ENCODE measurements at places on chromosomes 4 and X.

DNA sequence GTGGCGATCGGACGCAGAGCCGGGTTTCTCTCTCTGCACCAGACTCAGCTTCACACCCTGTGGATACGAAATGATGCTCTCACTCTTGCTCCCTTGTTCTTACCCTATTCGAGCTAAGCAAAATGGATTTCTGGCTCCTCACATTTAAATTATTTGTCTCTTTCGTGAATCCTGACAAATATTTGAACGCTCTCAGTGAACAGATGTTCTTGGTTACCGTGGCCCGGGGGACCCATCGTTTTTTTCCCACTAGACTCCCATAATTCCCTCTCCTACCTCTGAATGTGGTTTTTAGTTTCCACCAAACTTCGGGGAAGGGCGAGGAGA, 630 bp downstream of the SMARCA5 start:
- DNase-seq, result no peak

DNA sequence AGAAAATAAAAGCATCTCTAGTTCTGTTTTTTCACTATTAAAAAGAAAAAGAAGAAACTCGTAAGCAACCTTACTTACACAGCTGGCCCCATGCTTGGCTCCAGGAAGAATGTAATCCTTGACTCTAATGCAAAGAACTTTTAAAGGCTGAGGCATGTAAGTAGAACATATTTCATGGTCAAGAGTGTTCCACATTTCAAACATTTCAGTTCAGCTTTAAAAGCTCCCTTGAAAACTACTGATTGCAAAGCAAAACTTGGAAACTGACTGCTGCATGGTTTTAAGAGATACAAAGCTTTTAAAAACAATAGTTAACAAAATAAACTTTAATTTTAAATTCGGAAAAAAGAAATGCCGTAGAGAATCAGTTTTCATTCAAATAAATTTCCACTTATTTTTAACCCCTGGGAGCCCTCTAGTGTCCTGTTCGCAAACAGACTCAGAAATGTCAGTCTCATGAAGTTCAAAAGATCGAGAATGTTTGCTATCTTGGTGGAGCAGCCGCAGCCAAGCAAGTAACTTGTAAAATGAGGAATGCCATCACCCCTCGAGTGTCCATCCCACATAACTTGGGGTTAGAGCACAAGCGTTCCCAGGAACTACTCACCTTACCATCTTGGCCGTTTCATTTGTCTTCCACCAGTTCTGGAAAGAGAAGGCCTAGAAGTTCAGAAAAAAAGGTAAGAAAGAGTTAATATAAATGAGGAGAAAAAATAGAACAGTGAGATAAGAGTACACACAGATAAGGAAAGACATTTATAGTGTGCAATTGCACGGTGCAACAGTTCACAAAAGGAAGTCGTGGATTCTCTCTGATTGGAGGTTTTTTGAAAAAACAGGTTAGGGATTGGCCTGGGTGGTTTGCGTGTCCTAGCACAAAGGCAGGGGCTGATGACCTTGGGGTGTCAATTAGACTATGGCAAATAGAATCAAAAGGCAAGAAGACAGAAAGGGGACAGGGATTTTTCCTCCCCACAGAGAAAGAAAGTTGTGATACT, at the start of gene GASK1B:
Gene GASK1B, minus strand, starts transcription at position 765 of the 998 bp plus-strand sequence. CDS start 1,650 bp downstream, outside the sequence.
- peak; percentile 72 for DNase-seq

DNA sequence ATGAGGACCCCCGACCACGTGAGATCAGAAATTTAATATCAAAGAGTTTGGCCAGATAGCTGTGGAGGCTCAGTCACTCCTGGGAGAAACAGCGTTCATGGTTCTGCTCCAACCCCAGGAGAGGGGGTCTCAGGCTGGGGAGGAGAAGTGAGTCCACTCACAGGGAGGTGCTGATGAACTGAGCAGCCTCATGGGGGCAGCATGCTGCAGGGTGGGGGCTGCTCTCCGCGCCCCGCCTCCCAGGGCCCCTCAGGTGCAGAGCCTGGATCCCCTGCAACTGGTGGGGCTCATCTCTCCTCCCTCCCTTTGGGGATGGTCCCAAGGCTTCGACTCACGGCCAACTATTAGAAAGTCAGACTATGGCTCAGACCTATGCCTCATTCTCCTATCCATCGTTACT, 26.6 kb upstream of the C4orf50 start:
- DNase-seq, result no peak

- no peak for DNase-seq
These were observed 28.1 kb downstream of the GPAT3 start for GRCh38 chr4:83563998-83564397.

DNA sequence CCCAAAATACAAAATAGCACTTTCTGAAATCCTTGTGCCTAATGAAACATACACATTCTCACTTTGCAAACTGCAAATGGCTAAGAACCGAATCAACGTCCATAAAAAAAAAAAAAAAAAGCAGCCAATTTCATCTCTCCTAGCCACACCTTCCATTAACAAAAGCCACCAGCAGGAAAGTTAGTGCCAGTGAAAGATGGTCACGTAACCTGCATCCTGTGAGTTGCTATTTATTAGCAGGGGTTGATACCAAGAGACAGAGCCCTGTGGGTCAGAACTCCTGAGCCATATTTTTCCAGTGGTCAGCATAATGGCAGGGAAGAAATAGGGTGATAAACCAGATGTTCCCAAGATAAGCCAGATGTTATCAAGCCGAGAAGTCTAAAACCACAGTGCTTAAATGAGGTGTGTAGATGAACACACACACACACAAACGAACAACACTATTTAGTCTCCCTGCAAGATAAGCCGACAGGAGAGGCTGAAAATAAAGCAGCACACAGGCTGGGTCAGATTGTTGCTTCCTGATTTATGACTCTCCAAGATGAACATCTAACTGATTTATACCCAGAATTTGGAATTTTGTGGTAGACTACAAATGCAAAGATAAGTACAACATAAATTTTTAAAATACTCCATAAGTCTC, 11.5 kb downstream of the PPARGC1A start:
- no peak for DNase-seq

DNA sequence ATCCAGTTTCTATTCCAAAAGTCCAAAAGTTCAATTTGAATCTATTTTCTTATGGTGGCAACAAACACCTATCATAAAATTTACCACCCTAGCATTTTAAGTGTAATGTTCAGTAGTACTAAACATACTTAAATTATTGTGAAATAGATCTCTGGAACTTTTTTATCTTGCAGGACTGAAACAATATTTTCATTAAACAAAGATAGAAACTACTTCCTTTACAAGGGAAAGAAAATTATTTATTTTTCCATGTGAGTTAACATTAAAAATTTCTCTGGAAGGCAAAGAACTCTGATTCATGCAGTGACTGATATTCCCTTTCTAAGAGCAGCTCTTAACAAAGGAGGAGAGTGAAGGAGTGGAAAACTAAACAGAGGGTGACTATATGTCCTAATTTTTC, 40.2 kb downstream of the ADH7 start:
- DNase-seq, result no peak

DNA sequence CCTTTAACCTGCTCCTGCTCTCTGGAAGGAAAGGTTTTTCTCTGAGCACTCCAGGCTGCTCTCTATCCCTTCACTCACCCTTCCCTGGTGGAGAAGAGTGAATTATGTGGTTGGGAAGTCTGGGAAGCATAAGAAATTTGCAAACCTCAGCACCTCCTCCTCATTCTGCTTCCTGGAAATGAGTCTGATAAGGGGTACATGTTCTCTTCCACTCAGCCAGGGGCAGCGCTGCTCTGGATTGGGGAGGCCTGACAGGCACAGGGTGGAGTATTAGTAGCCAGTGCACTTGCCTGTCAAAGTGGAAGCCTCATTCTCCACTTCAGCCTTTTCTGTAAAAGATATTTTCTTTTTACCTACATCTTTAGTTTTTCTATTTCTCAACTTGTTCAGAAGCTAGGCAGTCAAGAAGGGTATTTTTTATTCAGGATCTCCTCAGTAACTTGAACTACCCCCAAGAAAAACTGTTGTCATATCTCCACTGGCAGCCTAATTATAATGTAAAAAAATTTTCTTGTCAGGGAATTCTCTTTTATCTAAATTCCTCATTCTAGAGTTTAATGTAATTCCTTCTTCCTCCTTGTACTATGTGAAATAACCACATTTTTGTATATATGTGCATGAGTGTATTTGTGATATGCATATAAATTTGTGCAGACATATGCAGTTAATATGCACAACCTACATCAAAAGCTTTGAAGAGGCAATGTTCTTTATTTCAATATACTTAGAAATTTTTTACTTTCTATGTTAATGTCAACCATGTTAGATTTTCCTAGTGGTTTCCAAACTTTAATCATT, 15.3 kb downstream of the ADAMTS3 start:
- DNase-seq, result no peak

DNA sequence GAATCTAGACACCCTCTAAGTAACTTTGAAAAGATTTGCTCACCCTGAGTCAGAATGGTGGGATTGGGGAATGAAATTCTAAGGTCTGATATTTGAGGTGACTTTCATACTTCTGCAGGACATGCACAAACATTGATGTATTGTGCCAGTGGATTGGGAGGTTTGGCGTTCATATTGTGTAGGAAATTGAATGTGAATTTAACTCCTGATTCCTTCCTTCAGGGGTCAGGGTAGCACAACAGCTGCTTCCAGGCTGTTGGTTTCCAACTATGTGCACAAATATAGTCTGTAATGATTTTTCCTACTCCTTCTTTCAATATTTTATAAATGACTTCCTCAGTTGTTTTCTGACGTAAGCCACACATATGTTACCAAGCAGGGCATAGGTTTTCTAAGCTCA, 3.1 kb downstream of the IL1RAPL1 start:
- no peak for DNase-seq

GRCh38 chr4:139943277-139943676, 210.7 kb downstream of the MAML3 start:
- DNase-seq, result no peak

DNA sequence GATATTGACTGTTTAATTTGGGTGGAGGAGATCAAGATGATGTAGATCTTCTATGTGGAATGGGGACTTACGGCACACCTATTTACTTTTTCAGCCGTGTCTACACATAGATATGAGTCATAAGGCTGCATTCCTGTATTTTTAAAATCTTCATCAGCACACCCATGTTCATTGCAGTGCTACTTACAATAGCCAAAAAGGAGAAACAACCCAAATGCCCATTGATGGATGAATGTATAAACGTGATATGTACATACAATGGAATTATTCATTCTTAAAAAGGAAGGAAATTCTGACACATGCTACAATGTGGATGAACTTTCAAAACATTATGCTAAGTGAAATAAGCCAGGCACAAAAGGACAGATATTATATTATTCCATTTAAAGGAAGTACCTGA, 98.6 kb downstream of the AASDH start:
- no peak for DNase-seq

DNA sequence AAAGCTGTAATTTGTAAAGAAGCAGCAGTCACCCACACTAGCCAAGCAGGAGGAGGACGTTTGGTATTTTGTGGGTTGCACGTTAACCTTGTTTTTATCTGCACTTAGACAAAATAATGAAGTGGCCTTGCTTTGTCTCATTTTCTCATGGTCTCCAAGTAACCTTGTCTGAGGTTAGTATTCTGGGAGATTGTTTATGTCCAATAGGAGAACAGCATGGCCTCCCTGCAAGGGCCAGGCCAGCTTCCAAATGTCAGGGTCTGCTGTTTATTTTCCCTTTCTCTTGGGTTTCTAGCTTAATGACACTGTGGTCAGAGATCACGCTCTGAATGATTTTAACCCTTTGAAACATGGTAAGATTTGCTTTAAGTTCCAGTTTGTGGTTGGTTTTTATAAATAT, 29.9 kb downstream of the PNMA6E start:
- DNase-seq, result no peak

DNA sequence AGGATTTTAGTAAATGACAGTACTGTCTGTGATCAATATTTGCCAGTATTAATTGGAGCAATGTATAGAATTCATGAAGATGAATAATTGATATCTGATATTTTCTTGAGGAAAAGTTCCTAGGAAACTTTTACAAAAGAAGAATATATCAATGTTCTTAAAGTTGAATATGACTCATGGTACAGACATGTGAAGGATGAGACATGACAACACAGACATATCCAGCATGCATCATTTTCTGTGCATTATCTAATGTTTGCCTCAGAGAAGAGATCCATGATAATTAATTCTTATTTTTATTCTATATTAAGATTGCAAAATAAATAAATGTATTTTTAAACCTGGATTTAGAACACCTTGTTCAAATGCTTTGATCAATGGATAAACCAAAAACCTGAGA, 452.9 kb upstream of the EPHA5 start:
- DNase-seq, result no peak

DNA sequence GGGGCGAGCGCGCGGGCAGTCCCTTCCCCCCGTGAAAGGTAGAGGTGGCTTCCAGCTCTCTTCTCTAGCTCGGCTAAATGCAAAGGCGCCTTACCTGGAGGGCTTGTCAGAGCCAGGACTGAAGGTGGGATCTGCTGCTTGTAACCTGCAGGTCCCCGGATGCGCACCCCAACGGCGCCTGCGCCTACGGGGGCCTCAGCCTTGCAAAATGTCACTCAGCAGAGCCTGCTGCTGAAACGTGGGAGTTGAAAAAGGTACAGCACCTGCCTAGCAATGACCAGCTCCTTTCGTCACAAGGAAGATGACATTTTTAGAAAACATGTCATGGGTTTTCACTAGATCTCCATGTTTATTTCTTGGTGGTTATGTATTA, 583 bp downstream of the ABHD18 start:
- peak; percentile 21 for DNase-seq

DNA sequence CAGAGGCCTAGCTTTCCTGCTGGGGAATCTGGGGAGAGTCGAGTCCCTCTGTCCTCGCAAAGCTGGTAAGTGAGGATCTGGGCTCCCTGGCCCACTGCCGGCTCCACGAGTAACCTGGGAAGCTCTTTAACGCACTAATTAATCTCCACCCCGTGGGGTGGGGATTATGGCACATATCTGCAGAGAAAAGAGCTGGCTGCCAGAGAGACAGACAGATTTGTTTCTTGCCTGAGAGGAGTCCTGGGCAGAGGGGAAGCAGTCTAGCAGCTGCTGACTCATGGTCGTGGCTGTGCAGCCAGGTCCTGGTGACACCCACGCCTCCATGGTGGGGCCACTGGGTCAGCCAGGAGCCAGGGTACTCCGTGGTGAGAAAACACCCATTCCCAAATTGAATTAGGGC, 14.0 kb downstream of the SORCS2 start:
- DNase-seq, result peak; percentile 19

DNA sequence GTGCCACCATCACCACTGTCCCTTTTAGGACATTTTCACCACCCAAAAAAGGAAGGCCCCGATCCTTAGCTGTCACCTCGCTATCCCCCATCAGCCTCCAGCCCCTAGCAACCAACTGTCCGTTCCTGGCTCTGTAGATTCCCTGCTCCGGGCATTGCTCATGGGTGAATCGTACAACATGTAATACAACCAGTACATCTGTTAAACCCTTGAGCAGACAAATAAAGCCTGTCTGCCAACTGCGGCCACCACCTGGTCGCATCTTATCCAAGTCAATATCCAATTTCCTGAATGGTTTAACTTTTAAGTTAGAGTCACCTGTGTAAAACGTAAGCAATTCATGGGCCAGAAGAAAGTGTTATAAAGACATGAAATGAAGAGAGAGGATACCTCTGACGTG, 251.9 kb downstream of the AFAP1 start:
- no peak for DNase-seq

- no peak for DNase-seq
These were observed 241.1 kb upstream of the TET2 start for GRCh38 chr4:104905546-104905945.

- no peak for DNase-seq
These were observed 55.3 kb upstream of the ZFP42 start for GRCh38 chr4:187940299-187940698.

All from suppressor macrophage treated with lipopolysaccharide for 1 hour (primary cell).